ENCODE measurements at places on chromosomes 11 and 22.
A peak's percentile ranks its signal among the peaks of the same experiment; 100 is the strongest.

GRCh38 chr11:61701242-61701886 is 21.2 kb downstream of the DAGLA start:
- DNase-seq, result no peak

DNA sequence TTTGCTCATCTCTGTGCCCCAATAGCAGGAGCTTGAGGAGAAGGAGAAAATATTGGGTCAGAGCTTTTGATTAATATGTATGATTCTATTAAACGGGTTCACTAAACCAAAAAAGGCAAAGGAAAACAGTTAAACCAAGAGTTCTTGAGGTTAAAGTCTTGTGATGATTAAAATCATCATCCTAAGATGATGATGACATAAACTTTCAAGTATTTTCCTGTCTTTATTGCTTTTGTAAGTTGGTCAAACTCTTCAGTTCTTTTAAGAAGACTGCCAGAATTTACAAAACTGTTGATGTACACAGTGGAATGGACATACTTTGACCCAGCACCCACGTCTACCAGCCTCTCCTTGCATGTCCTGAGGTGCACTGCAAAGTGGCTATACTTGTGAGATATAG is 41.0 kb downstream of the FDX1 start:
- peak; percentile 39 for DNase-seq

GRCh38 chr11:88779577-88779976 is 286.2 kb downstream of the GRM5 start:
- peak; percentile 98 for DNase-seq

DNA sequence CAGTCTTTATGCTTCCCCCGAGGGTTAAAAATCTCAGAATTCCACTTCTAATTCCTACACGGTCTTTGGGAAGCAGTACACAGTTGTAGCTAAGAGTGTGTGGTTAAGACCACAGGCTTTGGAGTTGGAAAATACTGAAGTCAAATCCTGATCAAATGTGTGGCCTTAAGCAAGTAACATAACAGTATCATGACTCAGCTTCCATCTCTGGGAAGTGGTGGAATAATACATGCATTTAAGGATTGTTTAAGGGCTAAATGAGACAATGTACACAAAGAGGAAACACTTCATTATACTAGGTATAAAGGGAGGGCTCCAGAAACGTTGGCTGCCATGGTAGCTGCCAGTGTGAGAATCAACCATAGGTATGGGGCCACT is 71.5 kb downstream of the FAT3 start:
- peak; percentile 25 for DNase-seq

GRCh38 chr11:85385547-85385946 is 241.6 kb downstream of the DLG2 start:
- no peak for DNase-seq

GRCh38 chr22:25990940-25991339 is 178.3 kb upstream of the SEZ6L start:
- no peak for DNase-seq

- no peak for DNase-seq
Observed at GRCh38 chr11:19879307-19880087, 166.9 kb downstream of the NAV2 start.

GRCh38 chr11:230431-230830 is 5.7 kb downstream of the SIRT3 start:
- no peak for DNase-seq

- no peak for DNase-seq
Observed at GRCh38 chr22:38788846-38789245, 5.1 kb downstream of the DNAL4 start.

- no peak for DNase-seq
Observed at GRCh38 chr11:126083829-126084607, 21.4 kb upstream of the CDON start.

DNA sequence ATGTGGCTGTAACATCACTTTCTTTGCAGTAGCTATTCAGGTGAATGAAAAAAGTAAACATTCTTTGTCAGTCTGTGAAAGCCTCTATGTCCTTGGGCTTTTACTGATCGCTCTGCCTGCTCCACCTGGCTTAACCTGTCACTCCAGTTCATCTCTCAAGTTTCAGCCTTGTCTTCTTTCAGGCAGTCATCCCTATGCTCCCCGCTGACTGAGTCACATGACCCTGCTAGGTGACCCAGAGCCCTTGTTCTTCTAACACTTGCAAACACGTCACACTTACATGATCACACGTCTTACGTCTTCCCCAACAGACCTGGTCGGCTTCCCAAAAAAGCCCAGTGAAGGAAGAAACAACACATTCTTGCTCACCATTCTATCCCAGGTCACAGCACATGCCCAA is 499.3 kb upstream of the TENM4 start:
- peak; percentile 13 for DNase-seq

DNA sequence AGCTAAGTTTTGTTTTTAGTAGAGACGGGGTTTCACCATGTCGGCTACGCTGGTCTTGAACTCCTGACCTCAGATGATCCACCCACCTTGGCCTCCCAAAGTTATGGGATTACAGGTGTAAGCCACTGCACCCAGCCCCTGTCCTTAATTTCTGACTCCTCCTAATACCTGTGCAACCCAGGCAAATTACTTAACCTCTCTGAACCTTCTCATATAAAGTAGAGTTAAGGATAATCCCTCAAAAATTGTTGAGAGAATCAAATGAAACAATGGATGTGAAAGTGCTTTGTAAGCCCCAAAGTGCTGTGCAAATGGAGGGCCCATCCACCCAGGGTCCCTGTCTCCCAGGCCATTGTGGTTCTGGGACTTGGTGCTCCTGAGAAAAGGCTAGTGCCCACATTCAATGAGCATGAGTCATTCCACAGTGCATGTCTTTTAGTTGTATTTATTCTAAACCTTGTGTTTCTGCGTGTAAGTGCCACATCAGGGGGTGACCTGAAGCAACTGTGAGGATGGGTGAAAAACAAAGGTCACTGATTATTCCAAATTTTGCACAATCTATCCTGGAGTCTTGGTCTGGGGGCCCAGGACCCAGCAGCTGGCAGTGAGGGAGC is 61.4 kb upstream of the PTPRJ start:
- DNase-seq, result no peak

DNA sequence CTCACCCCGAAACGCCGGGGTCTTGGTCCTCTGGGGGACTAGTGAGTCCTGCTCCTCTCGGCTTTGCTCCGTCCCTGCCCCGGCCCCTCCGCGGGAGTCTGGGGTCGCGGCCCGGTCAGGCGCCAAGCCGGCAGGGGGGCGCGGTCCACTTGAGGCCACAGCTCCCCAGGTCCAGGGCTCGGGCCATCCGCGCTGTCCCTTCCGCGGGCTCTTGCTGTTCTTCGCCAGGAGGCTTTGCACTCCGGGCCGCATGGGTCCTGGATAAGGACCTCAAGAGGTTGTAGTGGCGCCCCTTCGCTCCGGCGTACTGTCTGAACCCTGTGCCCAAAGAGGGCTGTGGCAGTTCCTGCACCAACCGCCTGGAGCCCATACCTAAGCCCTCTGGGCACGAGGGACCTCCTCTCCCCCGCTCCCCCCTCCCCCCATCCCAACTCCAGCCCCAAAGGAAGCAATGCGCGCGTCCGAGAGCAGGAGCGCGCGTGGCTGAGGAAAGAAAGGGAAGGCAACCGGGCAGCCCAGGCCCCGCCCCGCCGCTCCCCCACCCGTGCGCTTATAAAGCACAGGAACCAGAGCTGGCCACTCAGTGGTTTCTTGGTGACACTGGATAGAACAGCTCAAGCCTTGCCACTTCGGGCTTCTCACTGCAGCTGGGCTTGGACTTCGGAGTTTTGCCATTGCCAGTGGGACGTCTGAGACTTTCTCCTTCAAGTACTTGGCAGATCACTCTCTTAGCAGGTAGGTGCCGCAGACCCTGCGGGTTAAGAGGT is at the start of gene ADM:
Gene ADM (plus strand): TSS at position 579 of the 767 bp plus-strand sequence. CDS start 628 bp downstream, outside the sequence.
- peak; percentile 89 for DNase-seq

DNA sequence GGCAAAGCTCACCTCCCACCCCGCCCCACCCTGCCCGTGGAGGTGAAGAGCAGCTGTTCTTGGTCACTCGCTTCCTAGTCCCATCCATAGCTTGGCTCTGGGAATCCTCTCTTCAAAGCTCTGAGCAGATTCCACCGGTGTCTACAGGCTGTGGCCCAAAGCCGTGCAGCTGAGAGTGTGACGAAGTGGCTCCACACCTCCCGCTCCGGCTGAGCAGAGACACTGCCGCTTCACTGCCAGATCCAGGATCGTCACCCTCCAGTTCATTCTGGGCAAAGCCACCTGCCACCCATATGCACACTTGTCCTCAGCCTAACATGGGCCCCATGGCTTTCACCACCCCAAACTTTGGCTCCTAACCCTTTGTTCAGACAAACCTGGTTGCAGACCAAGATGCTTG is 532.9 kb upstream of the B3GAT1 start:
- DNase-seq, result no peak

- no peak for DNase-seq
Observed at GRCh38 chr22:19831016-19831415, 23.7 kb downstream of the GNB1L start.

- peak; percentile 34 for DNase-seq
Observed at GRCh38 chr11:103257360-103257759, 148.1 kb downstream of the DYNC2H1 start.

- peak; percentile 33 for DNase-seq
Observed at GRCh38 chr11:102981324-102981910, 25.9 kb upstream of the MMP13 start.

GRCh38 chr11:69377953-69378302 is 84.0 kb downstream of the MYEOV start:
- no peak for DNase-seq
